ENCODE measurements at places on chromosomes 11 and 22.

GRCh38 chr22:50621356-50621880, 6.5 kb downstream of the ARSA start:
- no peak for DNase-seq

- DNase-seq = no peak
Observed at GRCh38 chr11:67083786-67084366, 27.2 kb downstream of the RHOD start.

GRCh38 chr11:11095831-11096723, 238.2 kb upstream of the ZBED5 start:
- DNase-seq = no peak

DNA sequence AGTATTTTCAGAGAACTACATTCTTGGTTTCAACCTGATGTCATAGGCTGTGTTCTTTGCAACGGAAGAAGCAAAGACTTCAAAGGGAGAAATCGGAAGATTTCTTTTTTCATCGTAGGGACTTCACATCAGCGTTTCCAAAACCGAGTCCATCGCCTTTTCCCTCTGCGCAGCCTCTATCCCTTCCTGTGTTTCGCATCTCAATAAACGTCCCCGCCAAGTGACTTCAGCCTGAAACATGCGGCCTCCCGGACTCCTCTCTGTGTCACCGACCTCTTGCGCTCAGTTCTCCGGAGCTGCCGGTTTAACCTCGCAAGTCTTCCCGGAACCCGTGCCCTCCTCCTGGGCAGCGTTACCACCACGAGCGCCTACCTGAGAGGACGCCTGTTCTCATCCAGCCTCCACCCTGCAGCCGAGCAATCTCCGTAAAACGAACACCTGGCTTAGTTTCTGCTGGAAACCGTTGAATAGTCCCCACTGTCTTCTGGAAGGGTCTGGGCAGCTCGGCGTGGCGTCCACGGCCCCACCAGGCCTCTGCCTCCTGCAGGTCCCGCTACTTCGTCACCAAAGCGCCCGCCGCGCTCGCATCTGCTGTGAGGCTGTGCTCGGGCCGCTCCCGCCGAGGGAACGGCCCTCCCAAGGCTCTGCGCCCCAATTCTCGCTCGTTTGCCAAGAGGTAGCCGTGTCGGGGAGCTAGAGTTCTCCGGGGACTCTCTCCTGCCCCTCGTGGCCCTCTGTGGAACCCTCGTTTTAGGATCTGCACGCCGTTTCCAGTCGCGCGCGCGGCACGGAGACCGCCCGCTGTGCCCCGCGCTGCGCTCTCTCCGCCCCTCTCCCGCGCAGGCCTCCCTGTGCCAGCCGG, at the start of gene GLB1L3:
GLB1L3 (plus strand) TSS at position 846 of the 862 bp plus-strand sequence. CDS start 362 bp downstream, outside the sequence.
- DNase-seq = peak; percentile 71

- DNase-seq = no peak
Observed at GRCh38 chr11:106745941-106746340, 272.3 kb downstream of the GUCY1A2 start.

- no peak for DNase-seq
Observed at GRCh38 chr11:115418626-115419025, 85.6 kb downstream of the CADM1 start.

DNA sequence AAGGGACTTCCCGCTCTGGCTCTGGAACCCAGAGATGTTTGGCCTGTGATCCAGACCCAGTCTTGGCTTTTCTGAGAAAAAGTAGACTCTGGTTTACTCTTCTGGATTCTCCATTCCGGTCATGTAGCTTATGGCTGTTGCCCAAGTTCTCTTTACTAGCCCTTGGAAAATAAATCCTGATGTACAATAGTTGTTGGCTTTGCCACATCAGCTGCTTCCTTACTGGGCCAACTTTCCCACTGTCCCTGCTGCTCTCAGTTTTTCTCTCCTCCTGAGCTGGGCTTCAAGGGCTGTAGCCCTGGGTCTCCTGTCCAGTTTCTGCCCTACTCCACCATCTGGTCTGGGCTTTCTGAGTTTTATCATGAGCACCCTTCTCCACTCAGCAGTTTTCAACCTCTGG, 12.5 kb downstream of the PATZ1 start:
- DNase-seq = no peak

DNA sequence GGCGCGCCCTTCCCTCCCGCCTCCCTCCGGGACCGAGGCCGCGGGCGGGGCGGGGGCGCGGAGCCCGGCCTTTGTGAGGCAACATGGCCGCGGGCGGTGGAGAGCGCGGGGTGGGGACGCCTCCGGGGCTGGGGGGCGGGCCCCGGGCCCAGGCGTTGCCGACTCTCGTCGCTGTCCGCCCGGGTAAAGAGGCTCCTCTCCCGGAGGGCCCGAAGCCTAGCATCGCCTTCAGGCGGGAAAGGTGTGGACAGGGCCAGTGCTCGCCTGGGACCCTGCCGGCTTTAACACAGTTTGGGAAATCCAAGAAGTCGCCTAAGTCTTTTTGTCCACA, 369 bp downstream of the DGCR8 start:
- DNase-seq = peak; percentile 75

GRCh38 chr22:36192542-36192941, 9.1 kb downstream of the APOL4 start:
- no peak for DNase-seq

DNA sequence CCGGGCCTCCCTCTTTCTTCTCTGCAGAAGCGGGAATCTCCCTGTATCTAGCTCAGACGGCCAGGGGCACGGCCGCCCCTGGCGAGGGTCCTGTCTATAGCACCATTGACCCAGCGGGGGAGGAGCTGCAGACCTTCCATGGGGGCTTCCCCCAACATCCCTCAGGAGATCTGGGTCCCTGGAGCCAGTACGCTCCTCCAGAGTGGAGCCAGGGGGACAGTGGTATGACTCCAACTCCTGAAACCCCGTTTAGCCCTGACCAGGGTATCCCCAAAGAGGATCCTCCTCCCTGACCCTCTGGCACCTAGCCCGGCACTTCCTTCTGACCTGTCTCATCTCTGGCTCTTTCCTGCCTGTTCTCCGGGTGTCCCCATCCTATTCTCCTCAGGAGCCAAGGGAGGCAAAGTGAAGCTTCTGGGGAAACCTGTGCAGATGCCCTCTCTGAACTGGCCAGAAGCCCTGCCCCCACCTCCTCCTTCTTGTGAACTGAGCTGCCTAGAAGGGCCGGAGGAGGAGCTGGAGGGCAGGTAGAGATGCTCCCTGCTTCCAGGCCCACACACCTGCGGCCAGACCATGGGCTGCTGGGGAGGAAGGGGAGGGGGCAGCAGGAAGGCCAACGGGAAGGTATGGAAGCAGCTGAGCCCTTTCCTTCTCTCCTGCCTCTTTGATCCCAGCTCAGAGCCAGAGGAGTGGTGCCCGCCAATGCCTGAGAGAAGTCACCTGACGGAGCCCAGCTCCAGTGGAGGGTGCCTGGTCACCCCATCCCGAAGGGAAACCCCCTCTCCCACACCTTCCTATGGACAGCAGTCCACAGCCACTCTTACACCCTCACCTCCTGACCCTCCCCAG, 12.9 kb downstream of the ROBO3 start:
- DNase-seq = no peak

- DNase-seq = no peak
Observed at GRCh38 chr11:124499711-124500110, 43.7 kb downstream of the OR8B12 start.

- DNase-seq = no peak
Observed at GRCh38 chr22:20946080-20946986, 20.7 kb upstream of the AIFM3 start.

DNA sequence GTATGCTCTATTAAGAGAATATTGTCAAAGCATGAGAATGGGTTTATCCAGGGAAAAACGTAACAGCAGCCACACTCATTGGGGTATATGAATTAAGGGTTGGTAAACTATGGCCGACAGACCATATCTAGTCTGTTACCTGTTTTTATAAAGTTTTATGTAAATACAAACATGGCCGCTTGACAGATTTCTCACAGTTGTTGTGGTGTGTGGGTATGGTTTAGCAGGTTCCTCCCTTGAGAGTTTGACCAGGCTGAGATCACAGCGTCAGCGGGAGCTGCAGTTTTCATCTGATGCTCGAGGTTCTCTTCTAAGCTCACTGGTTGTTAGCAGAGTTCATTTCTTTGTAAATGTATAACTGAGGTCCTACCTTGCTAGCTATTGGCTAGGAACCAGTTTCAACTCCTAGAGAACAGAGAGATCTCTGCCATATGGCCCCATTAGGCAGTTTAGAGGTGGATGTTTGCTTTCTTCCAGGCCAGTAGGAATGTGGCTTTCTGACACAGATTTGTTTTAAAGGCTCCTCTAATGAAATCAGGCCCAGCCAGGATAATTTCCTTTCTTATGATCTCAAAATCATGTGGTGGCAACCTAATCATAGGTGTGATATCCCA, 45.5 kb upstream of the GRIK4 start:
- DNase-seq = no peak

DNA sequence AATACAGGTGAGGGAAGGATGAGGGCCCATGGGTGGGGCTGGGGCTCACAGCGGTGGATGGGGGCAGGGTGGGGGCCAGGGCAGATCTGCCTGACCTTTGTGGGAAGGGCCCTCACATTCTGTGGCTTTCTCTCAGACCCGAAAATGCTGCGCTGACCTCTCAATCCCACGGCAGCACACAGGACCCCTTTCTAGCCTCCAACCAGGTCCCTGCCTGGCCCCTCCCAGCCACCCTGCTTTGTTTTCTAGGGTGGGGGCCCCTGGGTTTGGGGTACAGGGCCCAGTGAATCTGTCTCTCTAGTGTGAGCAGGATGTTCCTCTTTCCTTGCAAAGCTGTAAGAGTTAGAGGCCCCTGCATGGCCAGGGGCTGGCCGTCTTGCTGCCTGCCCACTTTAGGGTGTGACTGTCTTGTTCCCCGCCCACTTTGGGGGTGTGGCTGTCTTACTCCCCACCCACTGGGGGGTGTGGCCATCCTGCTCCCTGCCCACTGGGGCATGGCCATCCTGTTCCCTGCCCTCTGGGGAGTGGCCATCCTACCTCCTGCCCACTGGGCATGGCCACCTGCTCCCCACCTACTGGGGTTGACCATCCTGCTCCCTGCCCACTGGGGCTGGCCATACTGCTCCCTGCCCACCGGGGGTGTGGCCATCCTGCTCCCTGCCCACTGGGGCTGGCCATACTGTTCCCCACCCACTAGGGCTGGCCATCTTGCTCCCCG, 11.5 kb downstream of the PARVG start:
- peak; percentile 70 for DNase-seq

GRCh38 chr22:26483043-26483438, 542 bp downstream of the HPS4 start:
- no peak for DNase-seq

GRCh38 chr11:37914859-37915258, 1316.8 kb upstream of the RAG2 start:
- no peak for DNase-seq

- DNase-seq = no peak
Observed at GRCh38 chr22:30273711-30274436, 7.2 kb upstream of the OSM start.

Data from nephron progenitor cell (in vitro differentiated cells).